SHP77 (cell line): ENCODE measurements at places on chromosomes 7 and 10.

DNA sequence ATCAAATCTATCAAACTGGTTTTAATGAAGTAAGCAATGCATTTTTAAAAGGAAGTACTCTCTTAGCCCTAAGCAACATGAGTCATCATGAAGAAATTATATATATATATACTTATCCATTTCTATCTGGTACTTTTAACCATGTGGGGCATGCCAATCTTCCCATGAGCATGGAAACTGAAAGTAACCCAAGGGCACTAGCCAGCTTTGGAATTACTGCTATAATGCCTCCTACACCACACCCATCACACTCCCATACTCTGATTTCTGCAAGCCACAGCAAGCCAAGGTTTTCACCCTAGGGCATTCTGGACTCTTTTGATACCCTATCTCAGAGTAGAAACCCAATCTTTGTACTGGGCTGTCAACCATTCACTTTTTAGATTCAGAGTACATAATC is 204.6 kb downstream of the IMMP2L start:
- DNase-seq = no peak

GRCh38 chr7:149869867-149870266 is 3.9 kb upstream of the ATP6V0E2 start:
- no peak for DNase-seq

DNA sequence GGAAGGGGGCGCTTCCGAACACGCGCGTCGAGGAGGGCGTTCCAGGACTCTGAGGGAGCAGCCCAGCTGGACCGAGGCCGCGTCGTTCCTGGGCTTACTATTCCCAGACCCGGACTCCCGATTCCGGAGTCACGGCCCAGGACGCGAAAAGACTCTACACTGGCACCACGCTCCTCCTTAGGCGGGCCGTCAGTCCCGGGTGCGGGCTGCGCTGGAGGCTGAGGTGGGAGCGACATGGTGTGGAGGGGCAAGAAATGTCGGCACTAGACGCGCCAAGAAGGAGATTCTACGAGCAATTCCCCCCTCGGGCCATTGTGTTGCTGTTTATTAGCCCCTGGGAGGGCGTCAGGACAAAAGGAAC is 584 bp upstream of the RUNDC3B start:
- no peak for DNase-seq

GRCh38 chr10:14382022-14382421 is 51.3 kb upstream of the FRMD4A start:
- no peak for DNase-seq

- no peak for DNase-seq
Measured at GRCh38 chr7:87398446-87398845, 53.0 kb downstream of the CROT start.

DNA sequence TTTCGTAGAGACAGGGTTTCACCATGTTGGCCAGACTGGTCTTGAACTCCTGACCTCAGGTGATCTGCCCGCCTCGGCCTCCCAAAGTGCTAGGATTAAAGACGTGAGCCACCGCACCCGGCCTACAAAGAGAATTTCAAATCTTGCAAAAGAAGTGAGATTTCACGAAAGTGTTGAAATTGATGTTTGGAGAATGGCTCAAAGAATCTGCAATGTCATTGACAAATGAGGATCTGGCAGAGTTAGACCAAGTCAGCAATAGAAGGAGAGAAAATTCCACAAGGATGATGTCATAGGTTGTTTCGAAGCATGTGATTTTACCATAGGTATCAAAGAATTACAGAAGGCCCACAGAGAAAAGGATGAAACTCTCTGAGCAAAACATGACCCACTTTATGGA is 71.7 kb downstream of the LYZL2 start:
- no peak for DNase-seq

GRCh38 chr10:32956365-32957197 is 1.4 kb downstream of the ITGB1 start:
- DNase-seq = no peak

- DNase-seq = no peak
Measured at GRCh38 chr10:37473906-37474305, 348.5 kb downstream of the ANKRD30A start.

GRCh38 chr7:94406696-94407095 is 12.0 kb downstream of the COL1A2 start:
- no peak for DNase-seq

- no peak for DNase-seq
Measured at GRCh38 chr10:64379898-64380297, 858.7 kb downstream of the REEP3 start.
